ENCODE measurements at places on chromosomes 6 and 20. TPM values are rescaled to one million over a fixed set of nuclear protein-coding genes. Genes with fewer than 3 reads are reported as not detected.

MMP24 gene
- total RNA-seq: 0.15 TPM

GRCh38 chr6:83370567-83370966 lies 60.3 kb downstream of the ME1 start:
- DNase-seq: no peak

TP53TG5 gene
- total RNA-seq: 0.23 TPM

DNA sequence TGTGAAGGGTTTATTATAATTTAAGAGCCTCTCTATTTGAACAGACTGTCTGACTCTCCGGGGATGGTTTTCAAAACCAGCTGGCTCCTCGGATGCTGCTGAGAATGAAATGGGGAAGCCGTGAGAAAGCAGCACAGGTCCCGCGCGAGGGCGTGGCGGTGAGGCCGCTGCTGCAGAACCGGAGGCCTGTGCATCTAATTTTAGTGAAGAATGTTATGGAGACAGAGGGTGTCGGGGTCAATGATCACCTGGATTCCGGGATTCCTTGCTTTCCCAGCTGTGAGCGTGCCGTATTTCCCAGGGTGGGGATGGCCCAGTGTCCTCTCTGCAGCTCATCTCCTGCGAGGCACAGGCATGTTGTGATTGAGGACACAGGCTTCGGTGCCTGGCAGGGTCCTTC lies 348.0 kb downstream of the CDH4 start:
- DNase-seq: no peak

- no peak for DNase-seq
These were observed 90.7 kb downstream of the FOXC1 start for GRCh38 chr6:1700278-1700967.

DNA sequence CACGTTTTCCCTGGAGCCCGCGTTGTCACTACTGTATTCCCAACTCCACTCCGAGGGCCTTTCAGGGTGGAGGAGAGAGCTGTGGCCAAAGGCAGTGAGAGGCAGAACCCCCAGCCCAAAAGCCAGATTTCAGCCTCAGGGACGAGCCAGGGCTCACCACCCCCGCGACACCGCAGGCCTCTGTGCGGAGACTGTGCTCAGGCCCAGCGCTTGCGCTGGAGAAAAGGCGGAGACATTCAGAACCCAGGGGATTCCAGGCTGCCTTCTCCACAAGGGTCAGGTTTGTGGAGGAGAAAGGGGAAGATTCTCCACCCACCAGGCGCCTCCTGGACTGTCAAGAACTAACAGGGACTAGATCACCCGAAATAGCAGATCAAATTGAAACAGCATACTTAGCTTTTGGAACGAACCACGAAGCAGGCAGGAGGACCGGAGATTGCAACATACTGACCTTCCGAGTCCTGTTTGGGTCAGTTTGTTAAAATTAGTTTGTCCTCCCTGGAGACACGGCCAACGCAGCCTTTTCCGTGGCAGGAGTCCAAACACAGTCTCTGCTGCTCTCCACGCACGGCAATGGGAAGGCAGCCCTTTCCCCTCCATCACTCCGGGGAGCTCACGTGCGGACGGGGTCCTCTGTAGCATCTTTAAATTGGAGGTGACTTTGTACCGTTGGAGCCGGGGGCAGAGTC lies 14.4 kb downstream of the DLL1 start:
- DNase-seq: no peak

- DNase-seq: peak; percentile 91
These were observed at the start of gene RIPK1 for GRCh38 chr6:3068329-3069214. TSS of gene RIPK1 (plus strand) at chr6:3068494. CDS start at chr6:3076824, 8,330 bp downstream.

Measured in T-cell (primary cell).